ENCODE measurements at places on chromosomes 11 and 22.

DNA sequence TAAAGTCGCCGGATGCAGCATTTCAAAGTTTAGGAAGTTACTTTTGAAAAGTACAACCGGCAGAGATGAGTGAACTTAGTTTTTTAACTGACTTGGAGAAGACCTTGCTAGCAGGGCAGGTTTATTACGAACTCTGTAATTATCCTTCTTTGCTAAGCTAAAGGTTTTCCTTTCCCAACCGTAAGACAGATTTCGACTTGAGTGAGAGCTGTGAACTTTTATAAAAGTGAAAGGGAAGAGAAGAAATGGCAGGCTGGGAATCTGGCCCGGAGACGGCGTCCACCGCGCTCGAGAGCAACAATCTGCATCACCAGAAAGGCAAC lies 659 bp upstream of the TEAD1 start:
- no peak for DNase-seq

GRCh38 chr11:24588081-24588480 lies 91.2 kb downstream of the LUZP2 start:
- no peak for DNase-seq

DNA sequence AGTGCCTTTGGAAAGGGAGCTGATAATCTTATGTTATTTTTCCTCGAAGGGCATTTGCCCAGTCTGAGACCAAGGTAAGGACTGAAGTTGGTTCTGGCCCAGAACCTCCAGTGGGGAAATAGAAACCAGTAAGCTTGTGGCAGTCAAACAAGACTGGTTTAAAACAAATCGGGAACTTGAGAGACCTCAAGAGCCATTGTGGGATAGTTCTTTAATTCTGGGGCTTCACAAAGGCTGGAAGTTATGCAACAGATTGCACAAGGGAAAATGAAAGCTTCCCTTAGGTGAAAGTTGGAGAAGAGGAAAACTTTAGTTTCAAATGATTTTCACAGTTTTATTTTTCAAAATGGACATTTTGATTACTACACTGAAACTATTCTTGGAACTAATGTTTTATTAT lies 33.5 kb upstream of the RAB38 start:
- no peak for DNase-seq

DNA sequence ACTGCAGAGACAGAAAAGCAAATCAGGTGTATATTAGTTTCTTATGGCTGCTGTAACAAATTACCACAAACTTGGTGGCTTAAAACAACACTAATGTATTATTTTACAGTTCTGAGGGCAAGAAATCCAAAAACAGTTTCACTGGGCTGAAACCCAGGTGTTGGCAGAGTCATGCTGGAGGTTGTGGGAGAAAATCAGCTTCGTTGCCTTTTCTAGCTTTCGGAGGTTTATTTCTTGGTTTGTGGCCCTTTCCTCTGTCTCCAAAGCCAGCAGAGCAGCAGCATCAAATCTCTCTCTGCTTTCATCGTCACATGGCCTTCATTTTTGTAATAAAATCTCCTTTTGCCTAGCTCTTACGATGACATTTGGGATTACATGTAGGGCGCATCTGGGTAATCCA lies 33.0 kb upstream of the OR6M1 start:
- no peak for DNase-seq

GRCh38 chr11:117621226-117621625 lies 175.8 kb downstream of the DSCAML1 start:
- no peak for DNase-seq

- no peak for DNase-seq
Observed at GRCh38 chr11:93908689-93909088, 58.3 kb upstream of the VSTM5 start.

- DNase-seq = no peak
Observed at GRCh38 chr22:24510637-24511625, 15.8 kb downstream of the UPB1 start.

GRCh38 chr11:113663567-113663966 lies 42.5 kb downstream of the TMPRSS5 start:
- no peak for DNase-seq

DNA sequence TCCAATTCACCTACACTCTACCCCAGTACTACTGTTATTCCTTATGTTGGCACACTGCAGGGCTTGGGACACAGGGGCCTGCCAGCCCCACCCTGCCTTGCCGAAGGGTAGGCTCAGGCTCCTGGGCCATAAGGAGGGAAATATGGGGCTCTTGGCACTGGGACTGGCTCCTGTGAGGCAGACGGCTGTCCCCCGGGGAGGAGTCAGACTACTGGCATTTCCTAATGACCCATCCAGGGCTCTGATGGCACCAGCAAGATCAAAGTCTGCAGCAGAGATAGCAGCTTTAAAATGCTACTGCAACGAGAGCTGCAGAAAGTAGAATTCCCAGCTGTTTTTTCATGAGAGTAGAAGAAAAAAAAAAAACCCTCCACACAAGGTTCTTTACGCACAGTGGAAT lies 42.2 kb upstream of the CYP2D6 start:
- peak; percentile 74 for DNase-seq

All from transverse colon (tissue), 4 donors.